ENCODE measurements at places on chromosomes 12 and 14. TPM values are rescaled to one million over a fixed set of nuclear protein-coding genes. Genes with fewer than 3 reads are reported as not detected.

ASPG gene
- not detected for total RNA-seq

RCOR1 gene
- 14.9 TPM for total RNA-seq

KLRF1 gene
- not detected for total RNA-seq

TSHR gene
- total RNA-seq = not detected

DNA sequence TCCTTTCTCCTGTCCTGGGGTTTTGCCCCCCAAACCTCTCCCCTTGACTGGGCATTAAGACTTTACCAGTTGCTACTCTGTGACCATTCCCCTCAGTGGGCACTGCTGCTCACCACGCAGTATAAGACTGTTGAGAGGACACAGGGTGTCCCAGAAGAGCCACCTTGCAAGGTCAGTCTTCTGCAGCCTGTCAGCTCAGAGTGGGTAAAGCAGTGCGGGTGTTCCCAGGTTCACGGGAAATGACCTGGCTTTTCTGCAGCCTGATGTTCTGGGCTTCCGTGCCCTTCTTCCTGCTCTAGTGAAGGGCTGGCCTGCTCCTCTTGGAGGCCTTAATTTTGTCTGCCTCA, 34.2 kb downstream of the KCNA1 start:
- no peak for DNase-seq

DNA sequence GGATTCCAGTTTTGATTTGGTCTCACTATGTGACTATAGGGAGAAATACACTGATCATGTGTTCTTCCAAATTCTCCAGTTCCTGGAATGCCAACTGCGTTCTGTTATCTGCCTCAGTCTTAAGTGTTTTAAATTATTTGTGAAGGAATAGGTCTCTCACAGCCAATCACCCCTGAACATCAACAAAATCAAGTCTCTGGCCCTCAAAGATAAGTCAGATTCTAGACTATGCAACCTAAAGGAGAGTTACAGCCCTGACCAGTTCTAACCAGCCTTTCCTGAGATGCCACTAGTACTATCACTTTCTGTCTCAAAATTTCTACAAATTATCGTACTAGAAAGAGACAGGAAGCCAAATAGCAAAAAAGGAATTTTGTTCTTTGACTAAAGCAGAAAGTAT, 22.3 kb downstream of the ZFC3H1 start:
- no peak for DNase-seq
